ENCODE measurements at places on chromosomes 12 and 14. TPM values are rescaled to one million over a fixed set of nuclear protein-coding genes. Genes with fewer than 3 reads are reported as not detected.

DNA sequence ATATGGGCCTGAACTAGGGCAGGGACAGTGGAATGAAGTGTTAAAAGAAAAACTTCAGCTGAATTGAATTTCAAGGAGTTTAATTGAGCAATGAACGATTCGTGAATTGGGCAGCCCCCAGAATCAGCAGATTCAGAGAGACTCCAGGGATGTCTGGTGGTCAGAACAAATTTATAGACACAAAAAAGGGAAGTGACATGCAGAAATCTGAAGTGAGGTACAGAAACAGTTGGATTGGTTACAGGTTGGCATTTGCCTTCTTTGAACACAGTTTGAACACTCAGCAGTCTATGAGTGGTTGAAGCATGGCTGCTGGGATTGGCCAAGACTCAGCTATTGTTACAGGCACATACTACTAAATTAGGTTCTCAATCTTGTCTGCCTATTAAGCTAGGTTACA is 9.7 kb upstream of the TBPL2 start:
- no peak for DNase-seq

DNAJC22 gene
- polyA plus RNA-seq: 18.0 TPM

GRCh38 chr14:99440278-99440677 is 40.4 kb downstream of the SETD3 start:
- DNase-seq: peak; percentile 7

GRCh38 chr14:42633504-42634095 is 1026.9 kb downstream of the LRFN5 start:
- no peak for DNase-seq

LRP1-AS gene
- not detected for polyA plus RNA-seq

DNA sequence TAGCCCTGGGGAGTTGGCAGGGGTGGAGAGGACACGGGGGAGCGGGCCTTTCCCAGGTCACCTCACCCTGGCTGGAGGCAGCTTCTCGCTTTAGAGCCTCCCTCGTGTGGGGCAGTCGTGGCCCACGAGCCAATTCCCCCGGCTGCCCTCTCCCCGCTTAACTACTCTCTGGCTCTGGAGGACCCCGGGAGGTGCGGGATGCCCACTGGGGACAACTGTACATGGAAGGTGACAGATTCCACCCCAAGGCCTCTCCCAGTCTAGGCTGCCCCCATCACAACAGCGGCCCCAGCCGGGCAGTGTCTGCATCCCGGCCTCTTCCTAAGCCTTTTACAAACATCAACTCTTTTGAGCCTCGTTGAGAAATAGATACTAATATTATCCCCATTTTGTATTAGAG is 78.1 kb downstream of the KIF26A start:
- no peak for DNase-seq

GRCh38 chr14:59631237-59631636 is 54.6 kb upstream of the CCDC175 start:
- no peak for DNase-seq

GRCh38 chr12:113318900-113319628 is 15.8 kb downstream of the SLC8B1 start:
- DNase-seq: no peak

C14orf39 gene
- not detected for polyA plus RNA-seq

DNA sequence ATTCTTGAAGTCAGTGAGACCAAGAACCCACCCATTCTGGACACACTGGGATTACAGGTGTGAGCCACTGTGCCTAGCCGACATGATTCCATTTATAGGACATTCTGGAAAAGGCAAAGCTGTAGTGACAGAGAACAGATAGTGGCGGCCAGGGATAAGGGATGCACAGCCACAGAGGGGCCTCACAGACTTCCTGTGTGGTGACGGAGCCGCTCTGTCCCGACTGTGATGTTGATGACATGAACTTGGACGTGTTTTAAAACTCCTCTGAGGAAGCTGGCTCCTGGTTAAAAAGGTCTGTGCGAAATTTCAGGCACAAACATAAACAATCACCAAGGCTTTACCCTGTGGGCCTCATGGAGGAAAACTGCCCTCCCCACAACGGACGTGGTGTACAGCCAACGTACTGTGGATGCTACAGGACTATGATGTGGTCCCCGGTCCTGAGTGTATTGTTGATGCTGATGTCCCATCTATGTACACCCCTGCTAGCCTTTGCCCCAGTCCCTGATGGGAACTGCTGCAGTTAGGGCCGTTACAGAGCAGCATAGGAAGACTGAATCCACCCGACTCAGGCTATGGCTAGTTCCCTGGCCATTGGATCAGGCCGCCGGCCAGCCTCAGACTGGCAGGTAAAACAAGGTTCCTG is 15.9 kb downstream of the ZNF605 start:
- DNase-seq: no peak

GRCh38 chr12:106893451-106893850 is 62.3 kb upstream of the TMEM263 start:
- peak; percentile 48 for DNase-seq

WSCD2 gene
- polyA plus RNA-seq: not detected
